ENCODE measurements at places on chromosomes 2 and 18.

- DNase-seq = no peak
Measured at GRCh38 chr2:150474326-150475074, 13.0 kb downstream of the RND3 start.

- no peak for DNase-seq
Measured at GRCh38 chr18:43887491-43887890, 610.2 kb upstream of the SYT4 start.

- DNase-seq = no peak
Measured at GRCh38 chr2:169038338-169038757, 7.2 kb upstream of the ABCB11 start.

GRCh38 chr2:20509770-20510490 is 63.1 kb downstream of the RHOB start:
- DNase-seq = no peak

GRCh38 chr2:232476045-232476444 is 11.6 kb downstream of the ECEL1 start:
- no peak for DNase-seq

- DNase-seq = no peak
Measured at GRCh38 chr18:45539491-45539891, 75.8 kb upstream of the SLC14A2 start.

- DNase-seq = no peak
Measured at GRCh38 chr2:205610437-205610836, 71.9 kb upstream of the NRP2 start.

Measured in memory B cell (primary cell).